Urothelium cell line (cell line): ENCODE measurements at places on chromosomes 3 and 15.
A peak's percentile ranks its signal among the peaks of the same experiment; 100 is the strongest.

DNA sequence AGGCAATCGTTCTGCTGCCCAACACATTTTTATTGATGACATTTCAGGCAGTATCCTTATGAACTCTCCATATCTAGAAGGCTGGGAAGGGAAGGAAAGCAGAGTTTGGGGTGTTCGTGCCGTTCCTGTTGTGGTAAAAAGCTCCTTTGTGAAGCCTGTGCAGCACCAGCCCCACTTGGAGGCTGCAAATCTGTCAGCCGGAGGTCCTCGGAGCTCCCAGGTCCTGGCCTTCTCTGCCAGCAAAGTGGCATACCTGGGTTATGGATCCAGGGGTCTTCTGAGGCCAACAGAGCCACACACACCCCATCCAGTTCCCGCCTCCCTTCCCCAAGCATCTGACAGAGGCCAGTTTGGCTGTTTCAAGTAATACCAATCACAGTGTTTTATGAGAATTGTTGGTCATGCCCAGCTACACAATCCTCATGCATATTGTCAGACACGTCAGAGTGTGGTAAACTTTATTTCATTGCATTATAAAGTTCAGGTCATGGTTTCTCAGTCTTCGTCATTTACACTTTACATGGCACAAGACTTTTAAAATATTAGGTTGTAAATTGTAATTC lies 15.9 kb upstream of the USP3 start:
- DNase-seq: no peak

GRCh38 chr15:31108836-31109235 lies 7.3 kb upstream of the TRPM1 start:
- no peak for DNase-seq

- DNase-seq: no peak
Observed at GRCh38 chr15:88690331-88690730, 51.5 kb downstream of the ISG20 start.

GRCh38 chr15:47523681-47524475 lies 193.4 kb upstream of the SEMA6D start:
- peak; percentile 13 for DNase-seq

DNA sequence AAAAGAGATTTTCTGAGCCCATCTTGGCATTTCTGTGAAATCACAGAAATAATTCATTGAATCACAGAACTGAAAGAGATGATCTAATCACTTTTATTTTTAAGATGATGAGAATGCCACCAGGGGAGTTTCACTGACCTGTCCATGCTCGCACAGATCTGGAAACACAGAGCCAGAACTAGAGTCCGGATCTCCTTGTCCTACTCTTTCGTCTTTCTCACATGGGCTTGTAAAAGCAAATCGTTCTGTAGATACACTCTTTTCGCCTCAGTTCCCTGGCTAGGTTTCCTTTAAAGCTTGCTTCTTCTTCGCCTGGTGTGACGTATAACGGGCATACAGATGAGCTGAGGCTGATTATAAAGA lies 122.5 kb upstream of the SPRED1 start:
- DNase-seq: peak; percentile 10

- peak; percentile 54 for DNase-seq
Observed at GRCh38 chr15:33581032-33581431, 270.3 kb downstream of the RYR3 start.

- no peak for DNase-seq
Observed at GRCh38 chr3:31804251-31805051, 176.6 kb downstream of the OSBPL10 start.

- no peak for DNase-seq
Observed at GRCh38 chr3:66381626-66382025, 119.2 kb downstream of the LRIG1 start.

DNA sequence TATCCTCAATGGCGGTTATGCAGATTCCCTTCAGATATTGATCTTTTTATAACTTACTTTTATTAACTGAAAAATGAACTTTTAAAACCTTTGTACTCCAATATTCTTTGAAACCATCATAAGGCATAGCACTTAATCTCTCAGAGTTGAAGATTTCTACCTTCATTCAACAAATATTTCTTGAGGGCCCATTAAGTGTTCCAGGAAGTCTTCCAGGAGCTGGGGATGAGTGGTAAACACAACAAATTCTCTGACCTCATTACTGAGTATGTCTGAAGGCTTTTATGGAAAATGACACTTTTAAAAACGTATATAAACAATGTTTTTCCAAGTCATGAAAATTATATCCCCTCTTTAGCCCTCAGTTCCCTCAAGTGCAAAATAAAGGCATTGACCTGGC lies 575.3 kb upstream of the IL12A start:
- no peak for DNase-seq

DNA sequence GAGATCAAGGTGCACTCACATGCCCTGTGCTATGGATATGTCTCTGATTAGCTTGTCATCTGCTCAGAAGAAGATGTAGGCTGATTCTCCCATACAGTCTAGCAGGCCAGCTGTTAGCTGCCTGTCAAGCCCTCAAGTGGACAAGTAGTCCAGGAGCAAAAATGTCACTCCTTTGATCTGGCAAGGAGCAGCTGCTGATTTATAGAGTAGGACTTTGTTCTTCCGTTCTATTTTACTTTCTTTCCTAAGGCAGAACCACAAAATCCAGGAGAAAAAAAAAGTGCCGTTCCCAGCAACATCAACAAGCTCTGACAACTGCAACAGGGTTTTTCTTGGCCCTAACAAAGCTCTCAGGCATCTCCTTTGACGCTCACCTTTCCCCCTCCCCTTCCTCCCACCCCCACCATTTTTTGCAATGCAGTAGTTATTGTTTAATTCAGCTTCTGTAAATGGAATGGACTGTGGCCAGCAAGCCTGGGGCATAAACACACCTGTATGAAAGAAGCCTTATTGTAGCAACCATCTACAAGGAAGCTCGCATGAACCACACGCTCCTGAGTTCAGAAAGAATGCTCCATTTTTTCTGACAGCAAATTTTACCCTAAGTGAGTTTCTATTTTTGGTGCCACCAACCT lies 196.3 kb downstream of the MEIS2 start:
- no peak for DNase-seq

- peak; percentile 51 for DNase-seq
Observed at GRCh38 chr15:91849749-91850161, 3.8 kb upstream of the SLCO3A1 start.

GRCh38 chr15:25426896-25427610 lies 11.8 kb downstream of the UBE3A start:
- no peak for DNase-seq

DNA sequence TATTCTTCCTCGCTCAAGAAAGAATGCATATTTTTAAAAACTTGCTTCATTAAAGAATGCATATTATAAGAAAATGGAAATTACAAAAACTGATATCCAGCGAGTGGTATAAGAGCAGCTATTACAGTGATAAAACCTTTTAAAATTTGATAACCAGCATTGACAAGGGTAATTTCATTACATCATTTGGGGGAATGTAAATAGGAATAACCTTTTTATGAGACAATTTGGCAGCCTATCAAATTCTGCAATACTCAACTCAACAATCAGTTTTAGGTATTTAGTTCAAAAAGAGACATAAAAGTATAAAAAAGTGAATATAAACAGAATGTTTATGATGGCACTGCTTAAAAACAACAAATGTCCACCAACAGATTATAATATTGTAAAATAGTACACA lies 35.4 kb downstream of the MAP4 start:
- no peak for DNase-seq
